ENCODE measurements at places on chromosomes 11 and 22.
A peak's percentile ranks its signal among the peaks of the same experiment; 100 is the strongest.

DNA sequence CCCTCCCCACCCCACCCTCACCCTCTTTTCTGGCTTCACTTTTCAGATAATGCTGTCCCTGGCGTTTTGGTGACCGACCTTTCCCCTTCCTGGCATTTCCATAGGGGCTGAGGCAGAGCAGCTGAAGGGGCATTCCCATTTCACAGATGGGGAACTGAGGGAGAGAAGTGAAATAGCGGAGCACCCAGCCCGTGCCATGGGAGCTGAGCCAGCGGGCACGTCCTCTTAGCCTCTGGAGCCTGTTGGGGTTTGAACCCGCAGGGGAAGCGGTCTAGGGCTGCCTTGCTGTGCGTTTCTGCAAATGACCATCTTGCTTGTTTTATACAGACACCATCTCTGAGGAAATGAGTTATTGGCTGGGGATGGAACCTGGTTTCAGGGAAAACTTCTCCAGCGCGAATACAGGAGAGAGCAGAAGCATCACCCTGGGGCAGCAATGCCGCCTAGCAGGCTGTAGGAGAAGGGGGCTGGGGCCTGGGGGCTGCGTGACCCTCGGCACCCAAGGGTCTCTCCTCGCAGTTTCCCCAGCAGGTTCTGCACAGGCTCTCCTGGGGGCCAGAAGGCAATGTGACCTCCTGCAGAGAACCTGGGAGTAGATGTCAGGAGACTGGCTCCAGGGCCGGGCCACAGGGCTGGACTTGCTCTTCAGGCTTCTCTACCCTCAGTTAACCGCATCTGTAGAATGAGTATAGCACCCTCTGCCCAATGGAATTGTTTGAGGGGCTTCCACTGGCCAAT is 1.5 kb downstream of the PTPRJ start:
- DNase-seq = no peak

DNA sequence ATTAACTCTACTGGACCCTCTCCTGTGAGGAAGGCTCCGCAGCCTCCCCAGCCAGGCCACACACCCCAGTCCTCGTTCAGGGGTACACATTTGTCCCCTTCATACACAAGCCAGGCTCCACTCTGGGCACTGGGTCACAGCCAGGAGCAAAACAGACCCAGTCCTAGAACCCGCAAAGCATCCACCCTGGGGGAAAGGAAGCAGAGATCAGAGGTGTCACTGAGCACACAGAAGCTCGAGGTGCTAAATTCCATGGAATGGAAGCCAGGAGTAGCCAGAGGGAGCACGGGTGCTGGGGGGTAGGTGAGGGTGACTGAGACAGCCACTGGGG is 43.6 kb upstream of the TH start:
- DNase-seq = no peak

- no peak for DNase-seq
Observed at GRCh38 chr11:21119411-21119810, 450.0 kb downstream of the NELL1 start.

GRCh38 chr11:117888139-117888566 is 11.7 kb upstream of the FXYD6 start:
- DNase-seq = no peak

- DNase-seq = no peak
Observed at GRCh38 chr11:44270403-44271273, 39.3 kb downstream of the ALX4 start.

- DNase-seq = no peak
Observed at GRCh38 chr11:15972838-15973237, 383.5 kb downstream of the SOX6 start.

DNA sequence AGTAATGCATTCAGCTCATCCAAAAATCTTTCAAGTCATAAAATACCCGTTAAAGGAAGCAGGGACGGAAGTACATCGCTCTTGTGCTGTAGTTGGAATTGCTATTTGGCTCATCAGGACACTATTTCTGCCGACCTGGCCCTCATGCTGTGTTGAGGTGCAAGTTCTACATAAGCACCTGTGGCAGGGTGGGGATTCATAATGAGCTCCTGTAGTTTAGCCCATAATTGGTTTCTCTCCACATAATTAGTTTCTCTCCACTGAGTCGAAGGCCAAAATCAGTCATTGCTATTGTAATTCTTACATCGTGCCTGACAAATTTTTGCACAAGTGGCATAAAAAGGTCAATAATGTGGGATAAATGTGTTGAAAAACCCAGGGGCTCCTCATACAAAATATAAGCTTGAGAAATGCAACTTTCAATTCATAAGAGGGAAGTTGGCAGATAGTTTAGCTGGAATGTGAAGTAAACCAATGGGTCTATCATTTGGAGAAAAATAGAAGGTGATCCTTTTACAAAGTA is 14.9 kb upstream of the ISX start:
- DNase-seq = no peak

GRCh38 chr11:36581536-36581935 is 12.8 kb upstream of the IFTAP start:
- DNase-seq = no peak

- DNase-seq = no peak
Observed at GRCh38 chr11:72578051-72578450, 96.2 kb downstream of the PDE2A start.

DNA sequence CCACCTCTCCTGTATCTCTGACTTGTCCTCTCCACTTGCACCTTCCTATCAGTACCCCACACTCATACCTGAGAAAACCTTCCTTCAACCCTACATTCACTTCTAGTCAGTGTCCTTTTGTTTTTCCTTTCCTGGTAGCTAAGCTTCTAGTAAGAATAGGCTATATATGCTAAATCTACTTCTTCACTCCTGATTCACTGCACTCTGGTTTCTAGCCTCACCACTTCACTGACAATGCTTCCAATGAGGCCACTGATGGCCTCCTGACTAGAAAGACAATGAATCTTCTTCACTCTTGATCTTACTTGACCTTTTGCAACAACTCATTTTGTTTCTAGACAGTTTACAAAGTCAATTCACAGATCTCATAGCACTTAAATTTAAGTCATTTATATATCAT is 52.0 kb downstream of the RELT start:
- no peak for DNase-seq

GRCh38 chr11:132520199-132520598 is 1012.1 kb downstream of the OPCML start:
- DNase-seq = no peak

GRCh38 chr22:49738006-49738405 is 89.7 kb downstream of the BRD1 start:
- DNase-seq = no peak

DNA sequence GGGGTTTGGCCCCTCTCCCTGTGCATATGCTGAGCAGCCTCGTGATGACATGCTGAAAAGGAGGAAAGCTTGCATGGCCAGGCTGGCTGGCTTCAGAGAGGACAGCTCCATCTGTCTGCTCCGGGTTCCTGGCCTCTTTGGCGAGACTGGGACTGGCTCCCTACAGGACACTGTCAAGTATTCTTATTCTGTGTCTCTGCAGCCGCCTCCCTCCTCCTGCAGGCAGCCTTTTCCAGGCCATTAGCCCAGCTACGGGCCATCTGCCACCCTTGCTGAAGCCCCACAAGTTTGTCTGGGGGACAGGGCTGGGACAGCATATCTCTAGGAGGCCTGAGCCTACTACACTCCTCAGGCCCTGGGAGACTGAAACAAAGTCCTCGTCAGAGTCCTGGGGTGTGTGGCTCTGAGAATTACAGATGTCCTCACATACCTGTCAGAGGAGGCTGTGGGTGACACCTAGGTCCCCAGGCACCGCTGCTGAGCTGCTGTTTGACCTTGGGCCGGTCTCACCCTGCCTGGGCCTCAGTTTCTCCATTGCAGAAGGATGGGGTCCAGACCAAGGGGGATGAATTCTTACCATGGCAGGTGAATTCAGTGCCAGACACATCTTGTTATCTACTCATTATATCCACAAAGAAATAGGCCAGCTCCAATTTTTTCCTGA is 11.0 kb downstream of the MRGPRG start:
- no peak for DNase-seq

DNA sequence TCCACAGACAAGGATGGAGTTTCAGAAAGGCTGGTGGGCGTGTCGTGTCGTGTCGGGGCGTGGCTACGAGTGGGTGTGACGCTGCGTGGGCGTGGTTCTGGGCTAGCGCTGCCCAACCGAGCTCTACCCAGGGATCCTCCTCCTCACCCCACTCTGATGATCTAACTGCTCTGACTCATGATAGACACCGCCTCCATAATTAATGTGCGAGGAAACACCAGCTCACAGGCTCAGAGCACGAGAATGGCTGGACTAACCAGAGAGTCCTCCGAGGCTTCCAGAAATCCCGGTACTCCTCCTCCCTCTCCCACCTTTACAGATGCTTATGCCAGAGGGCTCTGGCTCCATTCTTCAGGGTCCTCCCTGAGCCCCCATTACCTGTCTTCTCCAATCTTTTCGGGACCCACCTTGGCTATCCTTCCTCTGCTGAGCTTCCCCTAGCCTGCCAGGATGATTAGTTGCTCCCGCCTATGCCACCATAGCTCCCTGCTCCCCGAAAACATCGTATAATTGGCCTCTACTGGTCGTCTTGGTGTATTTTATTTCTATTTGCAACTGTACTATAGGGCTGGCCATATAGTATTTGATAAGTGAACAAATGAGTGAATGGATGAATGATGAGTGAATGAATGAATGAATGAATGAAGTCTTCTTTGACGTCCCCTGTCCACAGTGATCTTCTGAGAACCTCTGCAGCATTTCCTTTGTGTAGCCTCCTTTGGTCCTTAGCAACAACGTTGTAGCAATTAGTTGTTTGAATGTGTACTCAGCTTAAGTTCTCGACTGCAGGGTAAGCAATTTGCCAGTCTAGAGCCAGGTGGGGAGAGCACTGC is 21.7 kb downstream of the TMPRSS13 start:
- peak; percentile 88 for DNase-seq

GRCh38 chr22:30948930-30949342 is 19.6 kb downstream of the MORC2 start:
- no peak for DNase-seq

- DNase-seq = no peak
Observed at GRCh38 chr11:127412722-127413380, 412.3 kb upstream of the KIRREL3 start.

GRCh38 chr11:17673951-17674350 is 45.4 kb upstream of the MYOD1 start:
- no peak for DNase-seq

DNA sequence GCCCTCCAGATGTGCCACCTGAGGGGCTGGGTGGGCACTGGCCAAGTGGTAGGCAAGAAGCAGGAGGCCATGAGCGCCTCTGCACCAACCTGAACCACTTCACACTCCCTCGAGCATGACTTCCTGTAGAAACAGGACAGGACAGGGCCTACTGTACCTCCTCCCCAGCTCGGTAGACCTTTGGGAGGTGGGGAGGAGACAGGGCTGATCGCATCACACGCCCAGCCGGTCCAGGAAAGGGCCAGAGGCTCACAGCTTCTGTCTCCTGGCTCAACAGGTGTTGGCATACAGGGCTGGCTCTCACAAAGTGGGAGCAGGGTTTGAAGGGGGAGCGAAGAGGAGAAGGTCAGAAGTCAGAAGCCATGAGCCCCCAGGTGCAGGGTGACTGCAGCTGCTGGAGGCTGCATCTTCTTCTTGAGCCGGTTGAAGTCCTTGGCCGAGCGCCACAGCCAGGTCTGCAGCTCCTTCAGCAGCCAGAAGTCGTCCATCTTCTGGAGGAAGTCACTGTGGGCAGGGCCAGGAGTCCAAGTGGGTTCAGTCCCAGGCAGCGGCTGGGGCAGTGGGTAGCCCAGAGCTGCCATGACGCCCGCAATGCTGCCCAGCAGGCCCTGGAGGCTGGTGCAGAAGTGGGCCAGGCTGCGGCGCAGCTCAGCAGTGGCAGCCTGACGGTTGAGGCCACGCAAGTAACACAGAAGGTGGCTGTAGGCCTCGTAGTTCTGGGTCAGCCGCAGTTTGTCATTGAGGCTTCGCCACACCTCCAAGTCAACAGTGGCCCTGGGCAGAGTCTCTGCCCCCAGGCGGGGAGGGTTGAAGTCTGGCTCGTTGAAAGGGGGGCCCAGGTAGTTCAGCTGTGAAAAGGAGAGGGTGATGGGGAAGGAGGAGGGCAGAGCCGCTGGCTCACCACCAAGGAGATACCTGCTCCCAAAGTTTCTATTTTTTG is 8.3 kb downstream of the CLCF1 start:
- no peak for DNase-seq
